ENCODE measurements at places on chromosomes 4 and X. TPM values are rescaled to one million over a fixed set of nuclear protein-coding genes. Genes with fewer than 3 reads are reported as not detected.

DNA sequence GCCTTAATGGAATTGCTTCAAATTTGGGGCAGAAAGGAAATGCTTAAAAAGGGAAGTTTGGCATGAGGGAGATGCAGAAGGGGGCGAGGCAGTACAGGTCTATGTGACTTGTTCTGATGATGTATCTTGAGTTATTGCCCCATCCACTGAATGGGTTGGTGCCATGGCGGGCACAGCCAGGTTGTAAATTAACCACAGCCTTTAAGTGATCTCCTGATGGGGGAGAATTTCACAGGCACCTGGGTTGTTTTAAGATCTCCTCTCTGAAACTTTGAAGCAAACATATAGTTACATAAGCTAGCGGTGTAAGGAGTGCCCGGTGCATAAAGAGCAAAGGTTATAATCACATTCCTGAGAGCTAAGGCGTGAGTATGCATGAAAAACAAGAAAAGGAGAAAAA, 37.0 kb downstream of the NPY5R start:
- DNase-seq = no peak

- DNase-seq = no peak
Observed at GRCh38 chrX:10619425-10620046, 849 bp downstream of the MID1 start.

GRCh38 chr4:80231180-80231579, 33.9 kb downstream of the PRDM8 start:
- no peak for DNase-seq

DNA sequence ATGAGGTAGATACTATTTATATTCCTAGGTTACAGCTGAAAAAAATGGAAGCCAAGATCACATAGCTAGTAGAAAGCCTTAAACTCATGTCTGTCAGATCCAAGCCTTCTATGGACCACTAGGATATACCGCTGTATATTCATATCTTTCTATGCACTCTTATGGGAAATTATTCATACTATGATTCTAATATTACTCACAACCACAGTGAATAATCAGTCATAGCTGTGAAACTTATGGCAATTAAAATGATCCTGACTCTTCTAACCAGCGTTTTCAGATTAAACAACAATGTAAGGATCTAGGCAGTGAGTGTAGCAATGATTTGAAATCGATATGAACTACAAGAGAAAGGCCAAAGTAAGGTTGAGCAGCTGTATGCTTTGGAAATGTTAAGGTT, 111.0 kb downstream of the RASGEF1B start:
- DNase-seq = no peak

- no peak for DNase-seq
Observed at GRCh38 chr4:3451956-3452355, 10.2 kb downstream of the HGFAC start.

- no peak for DNase-seq
Observed at GRCh38 chr4:73776321-73776729, 36.0 kb downstream of the CXCL8 start.

DNA sequence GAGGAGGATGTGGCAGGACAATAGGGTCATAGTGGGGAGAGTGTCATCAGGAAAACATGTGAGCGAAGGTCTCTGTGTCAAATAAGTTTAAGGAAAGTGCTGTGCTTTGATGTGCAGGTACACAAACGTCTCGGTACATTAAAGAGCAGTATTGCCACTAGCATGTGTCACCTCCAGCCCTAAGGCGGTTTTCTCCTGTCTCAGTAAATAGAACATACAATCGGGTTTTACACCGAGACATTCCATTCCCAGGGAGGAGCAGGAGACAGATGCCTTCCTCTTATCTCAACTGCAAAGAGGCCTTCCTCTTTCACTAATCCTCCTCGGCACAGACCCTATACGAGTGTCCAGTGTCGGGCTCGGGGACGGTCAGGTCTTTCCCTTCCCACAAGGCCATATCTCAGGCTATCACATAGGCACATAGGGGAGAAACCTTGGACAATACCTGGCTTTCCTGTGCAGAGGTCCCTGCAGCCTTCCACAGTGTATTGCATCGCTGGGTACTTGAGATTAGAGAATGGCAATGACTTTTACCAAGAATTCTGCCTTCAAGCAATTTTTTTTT, 684.5 kb downstream of the PDHA2 start:
- no peak for DNase-seq

Gene HPGD
- 1.4 TPM for total RNA-seq

DNA sequence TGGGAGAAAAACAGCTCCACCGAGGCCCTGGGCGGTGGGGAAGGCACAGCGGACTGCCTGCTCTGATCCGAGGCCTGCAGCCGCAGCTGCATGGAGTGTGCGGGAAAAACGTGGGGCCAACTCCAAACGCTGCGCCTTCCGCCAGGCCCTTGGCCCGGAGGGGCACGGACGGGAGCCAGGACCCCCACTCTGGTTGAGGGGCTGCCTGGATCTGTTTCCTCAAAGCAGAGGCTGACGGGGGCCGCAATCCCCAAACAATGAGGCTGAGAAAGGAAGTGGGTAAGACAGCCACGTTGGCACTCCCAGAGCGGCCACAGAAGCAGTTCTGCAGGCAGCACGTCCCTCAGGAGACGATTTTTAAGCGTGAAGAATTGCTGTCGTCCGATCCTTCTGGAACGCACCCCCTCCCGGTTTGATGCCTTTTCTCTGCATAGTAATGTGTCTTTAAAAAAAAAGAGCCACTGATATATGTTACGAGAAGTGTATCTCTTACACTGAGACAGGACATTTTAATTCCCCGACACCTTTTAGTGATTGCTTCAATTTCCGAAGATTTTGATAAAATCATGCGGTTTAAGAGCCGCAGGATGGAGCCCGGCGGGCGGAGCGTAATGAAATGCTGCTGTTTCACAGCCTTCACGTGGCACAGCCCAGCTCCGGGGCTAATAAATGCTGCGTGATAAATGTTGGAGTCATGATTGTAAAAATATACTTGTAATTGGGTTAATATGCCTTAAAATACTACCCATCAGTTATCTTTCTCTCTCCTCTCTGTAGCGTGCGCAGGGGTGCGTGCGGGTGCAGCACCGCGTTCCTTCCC, 85.7 kb downstream of the FAM53A start:
- no peak for DNase-seq

Gene PPEF2
- 0.23 TPM for total RNA-seq

Gene GAB3
- 3.6 TPM for total RNA-seq

DNA sequence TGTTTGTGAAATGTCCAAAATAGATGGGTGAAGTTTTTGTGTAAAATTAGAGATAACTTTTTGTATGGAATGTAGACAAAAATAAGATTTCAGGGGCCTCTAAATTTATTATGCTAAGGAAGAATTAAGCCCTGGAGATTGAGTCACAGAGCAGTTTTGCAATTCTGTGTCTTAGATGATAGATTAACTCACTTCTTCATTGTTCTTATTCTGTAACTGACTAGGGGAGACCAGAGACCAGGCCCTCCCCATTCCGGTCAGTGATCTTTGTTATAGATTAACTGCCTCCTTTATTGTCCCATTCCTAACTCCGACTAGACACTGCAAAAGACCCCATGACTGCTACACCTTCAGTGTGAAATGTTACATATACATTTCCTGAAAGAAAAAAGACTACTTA, 238.4 kb upstream of the TAPT1 start:
- no peak for DNase-seq

GRCh38 chrX:139811942-139812629, 104.1 kb upstream of the MCF2 start:
- DNase-seq = no peak

GRCh38 chr4:174628191-174628590, 105.9 kb upstream of the HPGD start:
- DNase-seq = no peak

DNA sequence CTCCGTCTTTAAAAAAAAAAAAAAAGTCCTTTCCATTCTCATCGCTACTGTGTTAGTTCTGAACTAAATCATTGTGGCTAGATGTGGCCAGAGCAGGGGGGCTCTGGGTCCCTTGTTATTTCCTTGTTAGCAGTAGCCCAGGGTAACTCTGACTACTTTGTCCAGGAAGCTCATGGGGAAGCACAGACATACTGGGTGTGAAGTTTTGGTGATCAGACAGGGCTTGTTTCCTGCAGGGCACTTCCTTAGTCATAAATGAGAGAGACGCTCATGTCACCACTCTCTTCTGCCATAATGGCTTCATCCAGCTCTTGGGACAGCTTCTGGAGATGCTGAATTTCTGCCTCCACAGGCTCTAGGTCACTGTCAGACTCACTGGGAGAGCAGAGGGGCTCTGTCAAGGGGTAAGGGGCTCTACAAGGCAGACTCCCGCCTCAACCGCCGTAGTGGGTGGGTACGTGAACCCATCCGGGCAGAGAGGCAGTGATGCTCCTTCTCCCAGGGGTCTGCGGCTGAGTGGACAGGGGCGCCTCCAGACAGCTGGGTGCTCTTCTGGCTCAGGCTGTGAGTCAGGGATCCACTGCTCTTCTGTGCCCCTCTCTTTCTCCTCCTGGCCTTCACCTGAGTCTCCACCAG, 12.9 kb downstream of the STIM2 start:
- peak; percentile 86 for DNase-seq

Gene NAA15
- 115 TPM for total RNA-seq

Gene PRSS12
- not detected for total RNA-seq

GRCh38 chr4:1011022-1011665, at the start of gene FGFRL1:
TSS of gene FGFRL1 (plus strand) at chr4:1011626. CDS start at chr4:1012486, 860 bp downstream.
- peak; percentile 97 for DNase-seq

DNA sequence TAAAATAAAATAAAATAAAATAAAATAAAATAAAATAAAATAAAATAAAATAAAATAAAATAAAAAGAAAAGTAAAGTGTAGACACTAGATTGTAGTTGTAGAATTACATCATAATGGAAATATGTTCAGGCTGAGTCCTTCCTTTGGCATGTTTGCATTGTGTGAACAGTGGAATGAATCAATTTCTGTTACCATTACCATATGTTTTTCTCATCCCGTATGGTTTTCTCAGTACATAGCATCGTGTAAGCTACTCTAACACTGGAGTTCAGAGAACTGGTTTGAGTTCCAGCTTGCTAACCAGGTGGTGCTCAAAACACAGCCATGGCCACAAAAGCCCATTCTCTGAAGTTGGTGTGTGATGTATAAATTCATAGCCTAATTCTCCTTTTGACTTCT, 45.9 kb downstream of the USP11 start:
- DNase-seq = no peak

DNA sequence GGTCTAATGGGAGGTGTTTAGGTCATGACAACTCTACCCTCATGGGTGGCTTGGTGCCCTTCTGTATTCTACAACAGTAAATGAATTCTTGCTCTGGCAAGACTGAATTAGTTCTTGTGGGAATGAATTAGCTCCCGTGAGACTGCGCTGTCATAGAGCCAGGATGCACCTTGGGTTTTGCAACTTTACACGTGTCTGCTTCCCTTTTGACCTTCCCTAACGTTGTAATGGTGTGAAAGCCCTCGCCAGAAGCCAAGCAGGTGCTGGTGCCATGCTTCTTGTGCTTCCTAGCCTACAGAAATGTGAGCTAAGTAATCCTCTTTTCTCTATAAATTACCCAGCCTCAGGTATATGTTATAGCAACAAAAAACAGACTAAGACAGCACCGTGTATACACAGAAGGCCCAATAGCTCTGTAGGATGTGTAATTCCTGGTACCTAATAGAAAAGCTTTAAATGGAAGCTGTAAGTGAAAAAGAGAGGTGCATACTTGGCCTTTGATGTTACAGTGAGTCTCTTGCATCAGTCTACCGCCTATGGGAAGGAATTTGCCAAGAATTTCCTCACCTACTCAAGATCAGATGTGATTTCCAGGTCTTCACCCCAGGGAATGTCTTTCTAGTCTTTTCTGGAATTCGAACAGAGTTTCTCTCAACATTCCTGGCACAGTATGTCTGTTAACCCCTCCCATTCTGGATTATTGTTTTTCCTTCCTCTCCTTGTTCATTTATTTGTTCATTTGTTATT, 3.2 kb upstream of the ENPEP start:
- no peak for DNase-seq

DNA sequence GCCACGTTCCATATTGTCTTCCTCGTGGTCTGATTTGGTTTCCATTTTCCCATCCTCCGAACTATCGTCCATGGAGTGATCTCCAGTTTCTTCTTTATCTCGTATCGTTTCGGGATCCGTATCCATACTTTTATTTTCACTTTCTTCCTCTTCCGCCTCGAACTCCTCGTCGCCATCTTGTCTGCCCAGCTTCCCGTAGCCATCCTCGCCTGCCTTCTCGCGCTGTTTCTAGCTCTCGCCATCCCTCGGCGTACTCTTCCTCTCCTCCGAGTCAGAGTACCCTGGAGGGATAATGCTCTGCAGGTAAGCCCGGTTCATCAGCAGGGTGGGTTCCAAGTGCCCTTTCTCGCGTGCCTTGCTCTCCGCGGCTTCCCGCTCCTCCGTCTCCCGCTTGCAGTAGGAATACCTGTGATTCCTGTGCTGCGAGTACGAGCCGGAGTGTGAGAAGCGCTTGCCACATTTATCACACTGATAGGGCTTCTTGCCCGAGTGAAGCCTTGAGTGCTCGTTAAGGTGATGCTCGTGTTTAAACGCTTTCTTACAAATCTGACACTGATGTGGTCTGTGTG, 134.5 kb upstream of the TAPT1 start:
- DNase-seq = no peak

GRCh38 chr4:176882206-176882605, 89.5 kb upstream of the VEGFC start:
- no peak for DNase-seq

- DNase-seq = no peak
Observed at GRCh38 chrX:97168646-97169045, 284.9 kb downstream of the RPA4 start.

DNA sequence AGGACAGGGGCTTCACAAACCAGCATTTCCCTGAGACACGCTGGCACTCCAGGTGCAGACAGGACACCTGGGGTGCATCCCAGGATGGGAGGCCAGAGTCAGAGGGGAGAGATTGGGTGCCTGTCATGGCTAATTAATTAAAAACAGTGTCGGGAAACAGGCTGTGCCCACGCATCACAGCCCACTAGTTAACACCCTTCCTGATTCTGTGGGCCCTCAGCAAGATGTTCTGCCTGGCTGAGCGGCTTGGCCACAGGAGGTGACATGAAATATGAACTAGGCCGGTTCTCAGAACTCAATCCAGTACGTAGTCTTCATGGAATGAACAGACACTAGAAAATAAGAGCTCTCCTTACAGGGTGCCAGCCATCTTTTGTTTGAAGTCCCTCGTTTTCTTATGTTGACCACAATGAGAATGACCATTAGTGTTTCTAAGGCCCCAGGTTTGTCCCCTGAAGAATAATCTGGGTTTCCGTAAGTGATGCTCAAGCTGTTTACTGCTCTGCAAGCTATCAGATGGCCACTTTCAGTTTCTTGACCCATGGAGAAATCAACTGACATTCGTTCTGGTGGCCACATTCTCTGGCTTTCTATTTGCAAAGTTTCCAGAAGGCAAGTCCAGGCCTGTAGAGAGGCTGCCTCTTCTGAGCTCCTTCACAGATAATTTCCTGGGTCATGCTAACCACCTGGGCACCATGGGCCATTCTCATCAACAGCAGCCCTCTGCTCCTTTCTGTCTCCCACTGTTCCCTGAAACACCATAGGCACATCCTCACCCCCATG, 72.3 kb downstream of the SLC34A2 start:
- DNase-seq = no peak

DNA sequence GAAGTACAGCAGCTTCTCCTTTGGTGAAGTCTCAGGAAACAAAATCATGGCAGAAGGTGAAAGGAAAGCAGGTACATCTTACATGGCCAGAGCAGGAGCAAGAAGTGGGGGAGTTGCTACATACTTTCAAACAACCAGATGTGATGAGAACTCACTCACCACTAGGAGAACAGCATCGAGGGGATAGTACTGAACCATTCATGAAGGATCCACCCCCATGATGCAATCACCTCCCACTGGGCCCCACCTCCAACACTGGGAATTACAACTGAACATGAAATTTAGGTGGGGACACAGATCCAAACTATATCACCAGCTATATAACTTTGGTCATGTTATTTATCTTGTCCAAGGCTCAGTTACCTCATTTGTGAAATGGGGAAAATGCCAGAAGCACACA, 159.4 kb downstream of the OPHN1 start:
- no peak for DNase-seq

- DNase-seq = no peak
Observed at GRCh38 chr4:26039639-26040359, 125.8 kb downstream of the SMIM20 start.

Measured in activated CD4-positive, alpha-beta T cell treated with anti-CD3 and anti-CD28 coated beads, Interleukin-2, amount 10 ng/mL, durations not matched to agents 24 days and 14 days (primary cell).